Fibroblast of the aortic adventitia (primary cell): ENCODE measurements at places on chromosomes 11 and 22. TPM values are rescaled to one million over a fixed set of nuclear protein-coding genes. Genes with fewer than 3 reads are reported as not detected.

Gene SLC2A11
- total RNA-seq, result 11.4 and 11.9 TPM in 2 replicates

Gene SESN3
- 48.8 and 74.2 TPM in 2 replicates for total RNA-seq

Gene KCNK4
- not detected in 2 replicates for total RNA-seq

Gene CPT1B
- 1.1 TPM in 1 of 2 replicates, not detected in the other for total RNA-seq

Gene KDM4E
- not detected in 2 replicates for total RNA-seq

Gene ENTHD1
- total RNA-seq, result not detected in 2 replicates

Gene OR2AT4
- total RNA-seq, result under 0.01 TPM in 1 of 2 replicates, not detected in the other

Gene RTN3
- total RNA-seq, result 151 and 168 TPM in 2 replicates

Gene APOA5
- not detected in 2 replicates for total RNA-seq

Gene TENM4
- total RNA-seq, result 26.4 and 113 TPM in 2 replicates

Gene RFPL3
- total RNA-seq, result not detected in 2 replicates

Gene MIAT
- 0.72 and 2.0 TPM in 2 replicates for total RNA-seq

Gene MMP27
- total RNA-seq, result 0.18 TPM in 1 of 2 replicates, not detected in the other

Gene OR51B5
- not detected in 2 replicates for total RNA-seq

Gene CELF1
- total RNA-seq, result 63.2 and 103 TPM in 2 replicates

Gene C11orf65
- 0.99 and 1.6 TPM in 2 replicates for total RNA-seq

Gene MS4A3
- not detected in 2 replicates for total RNA-seq

Gene CFAP300
- 4.1 and 12.7 TPM in 2 replicates for total RNA-seq
